ENCODE measurements at places on chromosomes 11 and 22.

- DNase-seq = no peak
Measured at GRCh38 chr22:19918332-19919106, 23.1 kb upstream of the COMT start.

DNA sequence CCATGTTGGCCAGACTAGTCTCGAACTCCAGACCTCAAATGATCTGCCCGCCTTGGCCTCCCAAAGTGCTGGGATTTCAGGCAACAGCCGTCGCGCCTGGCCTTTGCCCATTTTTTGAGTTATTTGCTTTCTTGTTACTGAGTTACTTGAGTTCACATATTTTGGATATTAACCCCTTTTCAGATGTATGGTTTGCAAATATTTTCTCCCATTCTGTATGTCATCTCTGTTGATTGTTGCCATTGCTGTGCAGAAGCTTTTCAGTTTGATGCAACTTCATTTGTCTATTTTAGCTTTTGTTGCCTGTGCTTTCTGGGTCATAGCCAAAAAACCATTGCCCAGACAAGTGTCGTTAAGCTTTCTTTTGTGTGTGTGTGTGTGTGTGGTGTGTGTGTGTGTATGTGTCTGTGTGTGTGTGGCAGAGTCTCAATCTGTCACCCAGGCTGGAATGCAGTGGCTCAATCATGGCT lies 6.8 kb downstream of the TSGA10IP start:
- DNase-seq = no peak

GRCh38 chr11:88122956-88123355 lies 52.3 kb downstream of the RAB38 start:
- DNase-seq = no peak

DNA sequence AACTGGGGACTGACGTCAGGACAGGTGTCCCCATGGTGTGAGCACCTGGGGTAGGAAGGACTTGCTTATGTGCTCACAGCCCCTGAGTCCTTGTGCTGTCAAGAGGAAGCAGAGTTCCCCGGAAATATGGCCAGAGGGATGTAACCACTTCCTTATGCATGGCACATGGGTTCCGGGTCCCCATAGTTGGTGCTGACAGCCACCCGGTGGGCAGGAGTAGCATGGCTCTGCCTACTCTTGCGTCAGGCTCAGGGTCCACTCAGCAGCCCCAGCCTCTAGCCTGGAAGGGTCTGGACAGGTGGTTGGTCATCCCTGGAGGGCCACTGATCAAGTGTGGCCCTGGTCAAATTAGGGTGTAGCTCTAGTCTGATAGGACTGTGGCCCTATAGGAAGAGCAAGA lies 42.8 kb upstream of the CCND1 start:
- DNase-seq = no peak

GRCh38 chr11:106627694-106628093 lies 390.6 kb downstream of the GUCY1A2 start:
- DNase-seq = no peak

- no peak for DNase-seq
Measured at GRCh38 chr11:58770166-58770565, 38.4 kb upstream of the GLYAT start.

DNA sequence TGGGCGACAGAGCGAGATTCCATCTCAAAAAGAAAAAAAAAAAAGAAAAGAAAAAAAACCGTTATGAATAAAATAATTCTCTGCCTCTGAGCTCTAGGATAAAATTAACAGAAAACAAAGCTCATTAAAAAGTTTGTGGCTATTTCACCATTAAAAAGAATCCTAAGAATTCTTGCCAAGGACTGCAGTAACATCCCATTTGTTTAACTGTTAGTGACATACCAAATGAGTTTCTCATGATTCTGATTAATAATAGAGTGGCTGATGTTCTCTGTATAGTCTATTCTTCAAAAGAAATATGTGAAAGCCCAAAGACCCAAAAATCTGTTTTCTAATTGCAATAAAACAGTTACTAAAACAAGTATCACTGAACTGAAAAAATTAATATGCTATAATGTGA lies 19.7 kb downstream of the CLNS1A start:
- DNase-seq = no peak

DNA sequence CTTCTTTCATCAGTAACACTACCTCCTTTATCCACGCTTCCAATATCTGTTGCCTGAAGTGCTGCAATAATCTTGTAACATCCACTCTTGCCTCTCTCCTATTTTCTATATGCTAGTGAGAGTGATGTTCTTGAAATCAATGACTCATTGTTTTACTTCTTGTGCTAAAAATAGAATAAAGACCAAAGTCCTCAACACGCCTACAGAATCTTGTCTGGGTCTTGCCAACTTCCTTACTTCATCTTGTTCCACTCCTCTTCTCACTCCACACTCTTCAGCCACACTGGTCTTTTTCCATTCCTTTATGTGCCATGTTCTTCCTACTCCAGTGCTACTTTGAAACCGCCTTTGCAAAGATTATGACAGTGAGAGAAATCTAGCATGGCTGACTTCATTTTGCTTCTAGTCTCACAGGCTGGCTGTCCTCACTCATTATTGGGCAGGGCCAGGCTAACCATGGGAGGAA lies 136.4 kb downstream of the CCDC81 start:
- DNase-seq = no peak

DNA sequence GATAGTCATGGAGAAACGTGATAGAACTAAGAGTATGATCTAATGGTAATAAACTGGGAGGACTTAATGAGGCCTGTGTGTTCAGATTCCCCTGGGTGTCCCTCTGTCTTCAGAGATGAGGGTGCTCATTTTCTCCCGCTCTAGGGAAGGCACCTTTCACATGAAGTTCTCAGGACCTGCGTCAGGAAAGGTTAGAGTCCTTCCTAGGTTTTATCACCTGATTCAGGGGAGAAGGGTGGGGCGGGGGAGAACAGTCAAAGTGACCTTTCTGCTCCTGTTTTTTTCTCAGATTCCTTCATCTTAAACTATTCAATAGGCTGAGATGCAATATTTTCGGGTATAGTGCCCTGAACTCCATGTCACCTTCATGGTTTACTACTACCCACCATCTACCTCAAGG lies 22.4 kb upstream of the CRTAM start:
- DNase-seq = no peak

DNA sequence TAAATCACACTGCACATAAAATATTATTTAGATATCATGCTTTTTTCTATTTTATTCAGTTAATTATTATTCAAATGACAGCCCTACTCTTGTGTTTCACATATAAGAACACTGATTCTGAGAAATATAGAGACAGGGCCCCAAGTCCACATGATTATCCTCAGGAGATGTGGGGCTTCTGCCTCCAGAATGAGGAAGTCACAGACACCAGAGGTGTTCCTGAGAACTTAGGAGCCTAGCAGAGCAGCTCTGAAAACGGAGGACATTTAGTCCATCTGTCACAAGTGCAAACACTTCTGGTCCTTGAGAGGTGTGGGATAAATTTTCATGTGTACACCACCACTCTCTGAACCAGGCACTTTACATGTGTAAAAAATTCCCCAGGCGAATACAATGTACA lies 26.2 kb downstream of the TRIM66 start:
- no peak for DNase-seq

GRCh38 chr22:19244600-19245352 lies 46.7 kb downstream of the CLTCL1 start:
- no peak for DNase-seq

DNA sequence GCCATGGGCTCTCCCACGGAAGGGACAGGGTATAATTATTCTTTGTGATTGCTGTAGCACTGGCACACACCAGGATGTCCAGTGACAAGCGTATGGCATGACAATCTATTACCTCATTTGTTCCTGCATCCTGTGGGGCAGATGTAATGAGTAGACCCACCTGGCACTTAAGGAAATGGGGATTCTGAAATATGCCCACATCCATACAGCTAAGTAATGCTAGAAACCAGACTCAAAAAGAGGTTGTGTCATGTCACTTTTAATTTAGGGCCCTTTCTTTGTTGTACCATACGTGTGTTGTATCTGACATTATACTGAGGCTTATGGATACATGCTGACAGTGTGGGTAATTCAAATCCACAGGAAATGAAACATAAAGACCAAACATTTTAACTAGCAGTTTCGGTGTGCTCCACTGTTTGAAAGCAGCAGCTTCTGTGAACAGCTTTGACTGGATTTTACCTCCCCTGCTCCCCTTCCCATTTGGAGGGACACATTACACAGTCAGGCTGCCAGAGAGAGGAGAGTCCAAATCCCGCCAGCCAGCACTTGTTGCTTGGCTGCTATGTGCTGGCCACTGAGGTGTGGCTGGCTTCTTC lies 21.2 kb downstream of the GRAMD1B start:
- DNase-seq = no peak

DNA sequence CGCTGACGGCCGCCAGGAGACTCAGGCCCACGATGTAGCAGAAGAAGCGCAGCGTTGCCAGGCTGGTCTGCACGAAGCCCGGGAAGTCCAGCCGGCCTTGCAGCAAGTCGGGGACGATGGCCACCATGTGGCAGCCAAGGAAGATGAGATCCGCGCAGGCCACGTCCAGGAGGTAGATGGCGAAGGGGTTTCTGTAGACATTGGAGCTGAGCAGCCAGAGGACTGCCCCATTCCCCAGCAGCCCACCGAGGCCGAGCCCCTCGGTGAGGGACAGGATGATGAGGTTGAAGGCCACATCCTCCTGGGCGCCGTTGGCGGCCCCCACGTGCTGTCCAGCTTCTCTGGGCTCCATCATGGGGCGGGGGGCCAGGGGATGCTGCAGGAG lies 3.8 kb downstream of the MRGPRE start:
- DNase-seq = no peak

- DNase-seq = no peak
Measured at GRCh38 chr11:20275987-20276965, 87.2 kb upstream of the HTATIP2 start.

- no peak for DNase-seq
Measured at GRCh38 chr11:73789279-73789670, 1.6 kb downstream of the MRPL48 start.

DNA sequence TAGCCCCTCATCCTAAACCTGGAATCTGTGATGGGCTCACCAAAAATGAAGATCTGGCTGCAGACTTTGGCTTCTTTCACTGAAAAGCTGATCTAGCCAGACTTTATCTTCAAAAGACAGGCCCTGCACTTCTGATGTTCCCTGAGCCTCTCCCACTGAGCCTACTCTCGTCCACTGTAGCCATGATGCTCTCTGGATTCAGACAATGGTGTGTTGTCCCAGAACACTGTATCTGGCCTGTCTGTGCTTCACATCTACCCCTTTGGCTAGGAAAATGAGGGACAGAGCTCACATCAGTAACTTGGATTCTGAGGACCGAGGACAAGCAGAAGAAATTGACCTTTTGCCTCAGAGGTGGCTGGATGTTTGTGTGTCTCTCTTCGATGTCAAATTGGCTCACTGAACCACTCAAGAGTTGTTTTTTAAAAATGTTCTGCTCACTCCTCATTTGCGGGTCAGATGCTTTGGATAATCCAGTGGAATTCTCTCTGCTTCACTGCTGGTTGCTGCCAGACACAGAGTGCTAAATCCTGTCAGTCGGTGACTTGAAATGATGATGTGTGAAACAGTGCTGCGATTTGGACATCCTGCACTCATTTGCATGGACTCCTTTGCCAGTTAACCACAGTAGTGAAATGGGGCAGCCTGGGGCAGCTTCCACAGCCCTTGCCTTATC lies 67.5 kb downstream of the ARFGAP2 start:
- DNase-seq = no peak

DNA sequence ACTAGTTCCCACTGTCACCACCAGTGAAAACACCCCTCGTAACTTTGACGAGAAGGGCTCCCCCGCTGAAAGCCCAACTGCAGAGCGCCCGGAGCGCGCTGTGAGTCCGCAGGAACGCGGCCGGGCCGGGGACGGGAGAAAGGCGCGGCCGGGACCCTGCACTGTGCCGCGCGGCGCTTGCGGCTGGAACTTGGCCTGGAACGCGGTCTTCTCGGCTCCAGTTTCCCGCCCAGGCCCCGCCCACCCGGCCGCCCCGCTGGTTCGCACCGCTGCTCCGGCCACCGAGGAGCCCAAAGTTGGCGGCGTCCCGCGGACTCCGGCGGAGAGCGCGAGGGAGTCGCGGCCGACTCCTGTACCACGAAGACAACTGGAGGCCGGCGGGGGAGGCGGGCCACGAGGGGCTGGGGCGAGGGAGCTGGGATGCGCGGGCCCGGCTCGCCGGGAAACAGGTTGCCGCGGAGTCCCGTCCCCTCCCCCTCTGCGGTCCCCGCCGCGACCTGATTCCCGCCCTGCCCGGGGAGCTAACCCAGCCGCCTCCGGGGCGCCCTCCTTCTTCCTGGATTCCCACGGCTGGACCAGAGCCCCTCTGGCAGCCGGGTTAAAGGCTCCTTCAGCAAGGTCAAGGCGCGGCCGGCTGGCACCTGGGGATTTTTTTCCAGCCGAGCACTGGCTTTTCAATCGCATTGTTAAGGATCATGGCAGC lies 3.4 kb downstream of the TENM4 start:
- peak; percentile 82 for DNase-seq

DNA sequence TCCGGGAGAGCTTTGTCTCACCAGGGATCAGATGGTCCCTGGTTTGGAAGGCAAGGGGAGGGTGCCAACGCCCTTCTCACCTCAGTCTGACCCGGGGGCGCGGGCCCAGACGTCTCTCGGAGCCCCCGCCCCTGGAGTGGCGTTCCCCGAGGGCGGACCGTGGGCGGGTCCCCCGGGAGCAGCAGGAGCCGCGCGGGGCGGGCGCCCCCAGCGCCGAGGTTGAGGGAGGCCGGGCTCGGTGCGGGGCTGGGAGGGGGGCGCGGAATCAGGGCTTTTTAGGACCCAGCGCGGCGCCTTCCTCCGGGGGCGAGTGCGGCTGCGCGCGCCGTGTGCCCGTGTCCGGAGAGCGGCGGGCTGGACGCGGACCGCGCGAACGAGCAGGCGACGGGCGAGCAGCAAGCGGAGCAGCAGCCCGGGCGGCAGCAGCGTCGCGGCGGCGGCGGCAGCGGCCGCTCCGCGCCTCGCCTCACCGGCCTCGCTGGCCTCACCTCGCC lies at the start of gene KCNC1:
Gene KCNC1 (plus strand): TSS at position 364 of the 494 bp plus-strand sequence. CDS start 1,222 bp downstream, outside the sequence.
- peak; percentile 61 for DNase-seq

GRCh38 chr11:65426839-65427690 lies 4.5 kb downstream of the NEAT1 start:
- DNase-seq = peak; percentile 50

- no peak for DNase-seq
Measured at GRCh38 chr22:39994041-39994565, 651 bp upstream of the FAM83F start.

DNA sequence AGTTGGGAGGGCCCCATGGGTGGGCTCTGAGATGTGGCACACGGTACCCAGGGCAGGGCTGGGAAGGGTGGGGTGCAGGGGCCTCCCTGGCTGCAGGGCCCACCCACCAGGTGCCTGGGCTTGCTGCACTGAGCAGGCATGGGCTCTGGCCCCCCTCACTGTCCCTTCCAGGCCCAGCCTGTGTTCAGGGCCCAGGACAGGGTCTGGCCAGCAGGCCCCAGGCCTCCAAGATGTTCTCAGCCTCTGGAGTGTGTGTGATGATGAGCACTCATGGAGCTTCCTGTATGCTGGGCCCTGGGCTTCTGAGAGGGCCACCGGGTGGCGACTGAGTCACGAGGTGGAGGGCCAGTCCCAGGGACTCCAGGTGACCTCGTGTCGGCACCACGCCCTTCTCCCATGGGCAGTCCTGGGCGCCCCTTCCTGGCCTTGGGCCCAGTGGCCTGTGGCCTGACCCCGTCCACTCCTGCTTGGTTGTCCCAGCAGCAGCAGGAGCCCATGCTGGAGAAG lies 55.9 kb upstream of the CCDC188 start:
- no peak for DNase-seq

GRCh38 chr11:64318766-64319761 lies 1.1 kb downstream of the PRDX5 start:
- no peak for DNase-seq

- DNase-seq = no peak
Measured at GRCh38 chr11:93733474-93733873, 7.8 kb downstream of the TAF1D start.

GRCh38 chr11:99682646-99683045 lies 661.9 kb downstream of the CNTN5 start:
- no peak for DNase-seq

Measured in right forelimb (tissue), 1 donor.